ENCODE measurements at places on chromosomes 2 and 18.

GRCh38 chr2:4762951-4763376 lies 929.2 kb upstream of the SOX11 start:
- DNase-seq: no peak

DNA sequence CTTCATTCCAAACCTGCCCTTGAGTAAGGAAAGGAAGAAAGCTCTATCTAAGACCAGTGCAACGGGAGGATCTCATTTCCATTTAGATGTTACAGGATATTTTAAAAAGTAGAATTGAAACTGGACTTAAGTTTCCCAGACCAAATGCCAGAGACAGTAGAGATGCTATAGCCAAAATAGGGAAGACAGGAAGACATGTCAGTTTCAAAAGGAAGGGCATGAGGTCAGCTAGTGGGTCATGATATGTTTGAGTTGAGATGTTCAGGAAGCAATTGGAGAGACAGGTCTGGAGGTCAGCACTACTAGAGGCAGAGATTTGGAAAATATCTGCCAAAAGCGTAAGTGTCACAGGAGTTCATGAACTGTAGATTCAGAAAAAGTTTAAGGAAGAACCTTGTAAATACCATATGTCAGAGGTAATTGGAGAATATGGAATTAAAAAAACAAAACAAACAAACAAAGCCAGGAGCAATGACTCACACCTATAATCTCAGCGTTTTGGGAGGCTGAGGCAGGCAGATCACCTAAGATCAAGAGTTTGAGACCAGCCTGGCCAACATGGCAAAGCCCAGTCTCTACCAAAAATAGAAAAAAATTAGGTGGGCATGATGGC lies 50.8 kb downstream of the EPHA4 start:
- DNase-seq: no peak

- DNase-seq: no peak
Measured at GRCh38 chr18:49911427-49911826, 98.1 kb upstream of the ACAA2 start.

DNA sequence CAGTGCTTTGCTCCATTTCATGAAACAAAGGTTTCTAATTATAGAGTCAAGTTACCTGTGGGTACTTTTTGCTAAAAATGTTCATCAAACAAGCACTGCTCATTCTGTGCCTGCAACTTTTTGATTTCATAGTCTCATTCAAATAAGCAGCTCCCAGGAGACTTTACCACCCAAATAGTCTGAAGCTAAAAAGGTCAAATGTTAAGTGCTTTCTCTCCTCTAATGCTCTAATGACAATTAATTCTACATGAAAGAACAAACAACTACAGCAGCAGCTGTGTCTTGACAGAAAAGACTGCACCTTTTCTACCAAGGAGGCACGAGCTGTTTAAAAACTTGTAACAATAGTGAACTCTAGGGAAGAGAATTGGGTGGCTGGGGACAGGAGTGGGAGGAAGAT lies 65.3 kb downstream of the CCDC93 start:
- DNase-seq: no peak

DNA sequence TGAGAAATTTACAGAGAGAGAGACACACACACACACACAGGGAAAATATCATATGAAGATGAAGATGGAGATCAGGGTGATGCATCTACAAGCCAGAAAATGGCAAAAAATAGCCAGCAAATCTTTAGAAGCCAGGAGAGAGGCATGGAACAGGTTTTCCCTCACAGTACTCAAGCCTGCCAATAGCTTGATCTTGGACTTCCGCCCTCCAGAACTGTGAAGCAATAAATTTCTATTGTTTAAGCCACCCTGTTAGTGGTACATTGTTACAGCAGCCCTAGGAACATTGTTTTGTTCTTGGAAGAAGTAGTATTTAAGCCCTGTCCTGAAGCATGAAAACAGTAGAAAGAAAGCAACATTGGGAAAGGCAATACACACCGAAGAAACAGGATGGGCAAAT lies 292.0 kb upstream of the LRP1B start:
- no peak for DNase-seq

DNA sequence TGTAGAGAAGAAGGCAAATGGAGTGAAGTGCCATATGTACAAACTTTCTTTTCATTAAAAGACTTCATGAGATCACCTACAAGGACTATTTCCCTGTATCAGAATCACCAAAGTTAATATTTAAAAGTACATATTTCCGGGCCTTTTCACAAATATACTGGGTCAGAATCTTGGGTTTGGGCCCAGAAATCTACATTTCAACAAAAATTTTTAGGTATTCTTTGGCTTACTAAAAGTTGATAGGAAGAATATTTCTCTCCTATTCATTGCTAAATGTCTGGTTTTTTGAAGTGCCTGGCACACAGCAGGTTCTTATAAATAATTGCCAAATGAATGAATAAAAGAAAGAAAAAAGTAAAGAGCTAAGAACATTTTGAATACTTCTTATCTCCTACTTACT lies 843.8 kb upstream of the ACVR2A start:
- DNase-seq: no peak

All from stimulated activated CD4-positive, alpha-beta T cell treated with anti-CD3 and anti-CD28 coated beads, Interleukin-1b, Interleukin-23, amount 100 ng/mL, for 24 hours (primary cell).